ENCODE measurements at places on chromosomes 16 and 17.
A peak's percentile ranks its signal among the peaks of the same experiment; 100 is the strongest.

DNA sequence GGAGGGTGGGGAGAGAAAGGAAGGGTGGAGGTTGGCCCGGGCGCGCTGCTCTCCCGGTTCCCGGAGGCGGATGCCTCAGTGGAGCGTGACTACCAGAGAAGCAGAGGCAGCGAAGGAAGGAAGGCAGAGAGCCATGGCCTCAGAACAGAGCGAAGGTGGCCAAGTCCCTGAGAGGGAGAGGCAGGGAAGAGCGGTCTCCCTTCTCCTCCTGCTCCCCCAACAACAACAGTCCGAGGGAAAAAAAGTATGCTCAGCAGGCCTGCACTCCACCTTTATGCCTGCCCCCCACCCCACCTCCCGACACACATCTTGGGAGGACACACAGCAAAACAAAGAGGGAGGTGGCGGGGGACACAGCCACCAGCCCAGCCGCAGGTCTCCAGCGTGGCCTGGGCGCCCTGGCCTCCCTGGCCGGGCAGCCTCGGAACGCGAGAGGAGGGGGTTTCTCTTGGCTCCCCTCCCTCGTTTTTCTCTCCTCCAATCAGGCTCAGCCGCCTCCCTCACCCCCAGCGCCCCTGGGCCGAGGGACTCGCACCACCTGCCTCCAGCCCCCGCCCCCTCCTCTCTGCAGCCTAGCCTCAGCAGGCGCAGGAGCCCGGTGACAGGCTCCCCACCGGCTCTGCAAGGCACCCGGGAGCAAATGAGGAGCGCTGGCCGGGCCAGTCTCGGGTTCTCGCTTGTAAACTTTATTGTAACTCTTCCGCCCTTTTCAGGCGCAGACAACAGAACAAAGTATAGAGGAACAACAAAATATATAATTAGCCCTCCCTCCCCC, 1.1 kb upstream of the HOXB7 start:
- peak; percentile 97 for DNase-seq

GRCh38 chr16:9060225-9060624, 31.2 kb upstream of the HAPSTR1 start:
- DNase-seq, result no peak

DNA sequence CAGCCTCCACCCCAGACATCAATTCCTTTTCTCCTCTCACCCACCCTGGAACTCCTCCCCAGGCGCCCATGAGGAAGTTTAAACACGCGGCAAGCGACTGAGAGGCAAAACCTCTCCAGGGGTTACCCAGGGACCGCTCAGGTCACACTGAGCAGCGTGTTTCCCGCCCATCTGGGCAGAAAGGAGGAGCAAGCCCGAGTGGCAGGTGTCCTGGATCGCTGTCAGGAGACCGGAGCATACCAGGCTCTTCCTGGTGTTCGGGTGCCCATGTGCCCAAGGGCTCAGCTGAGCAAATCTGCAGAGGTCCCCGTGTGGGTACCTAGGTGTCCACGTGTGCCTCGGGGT, 491 bp downstream of the SLC25A19 start:
- DNase-seq, result peak; percentile 75

DNA sequence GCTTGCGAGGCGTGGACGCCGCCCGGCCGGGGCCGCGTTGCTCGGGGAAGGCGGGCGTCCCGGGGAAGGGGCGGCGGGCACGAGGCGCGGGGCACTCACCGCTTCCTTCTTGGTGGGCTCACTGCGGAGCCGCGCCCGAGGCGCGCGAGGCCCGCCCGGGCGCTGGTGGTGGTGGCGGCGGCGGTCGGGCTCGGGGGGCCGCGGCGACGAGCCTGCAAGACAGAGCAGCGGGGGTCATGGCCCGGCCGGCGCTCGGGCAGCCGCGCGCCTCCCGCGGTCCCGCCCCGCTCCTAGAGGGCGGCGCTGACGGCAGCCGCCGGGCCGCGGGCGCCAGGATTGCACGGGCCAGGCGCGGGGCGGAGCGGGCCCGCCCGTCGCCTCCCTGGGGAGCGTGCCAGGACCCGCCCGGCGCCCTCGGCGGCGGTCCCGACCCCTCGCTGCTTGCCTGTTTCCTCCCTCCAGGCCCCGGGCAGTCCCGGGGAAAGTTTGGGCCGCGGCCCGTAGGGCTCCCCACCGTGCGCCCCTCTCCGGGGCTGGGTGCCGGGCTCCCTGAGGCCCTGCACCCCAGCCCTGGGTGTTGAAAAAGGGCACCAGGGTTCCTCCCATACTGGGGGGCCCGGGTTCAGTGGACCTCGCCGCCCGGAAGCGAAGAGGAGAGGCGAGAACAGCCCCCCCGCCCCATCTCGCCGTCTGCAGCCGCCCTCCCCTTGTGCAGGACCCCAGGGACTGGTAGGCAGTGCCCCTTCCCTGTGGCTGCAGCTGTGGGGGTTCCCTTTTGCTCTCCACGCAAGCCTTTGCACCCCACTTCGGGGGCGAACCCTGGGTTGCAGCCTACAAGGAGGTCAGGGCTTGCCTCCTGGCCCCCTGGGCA, at the start of gene C16orf74:
Gene C16orf74, minus strand, starts transcription at position 270 of the 871 bp plus-strand sequence. CDS start 15,879 bp downstream, outside the sequence.
- peak; percentile 38 for DNase-seq

DNA sequence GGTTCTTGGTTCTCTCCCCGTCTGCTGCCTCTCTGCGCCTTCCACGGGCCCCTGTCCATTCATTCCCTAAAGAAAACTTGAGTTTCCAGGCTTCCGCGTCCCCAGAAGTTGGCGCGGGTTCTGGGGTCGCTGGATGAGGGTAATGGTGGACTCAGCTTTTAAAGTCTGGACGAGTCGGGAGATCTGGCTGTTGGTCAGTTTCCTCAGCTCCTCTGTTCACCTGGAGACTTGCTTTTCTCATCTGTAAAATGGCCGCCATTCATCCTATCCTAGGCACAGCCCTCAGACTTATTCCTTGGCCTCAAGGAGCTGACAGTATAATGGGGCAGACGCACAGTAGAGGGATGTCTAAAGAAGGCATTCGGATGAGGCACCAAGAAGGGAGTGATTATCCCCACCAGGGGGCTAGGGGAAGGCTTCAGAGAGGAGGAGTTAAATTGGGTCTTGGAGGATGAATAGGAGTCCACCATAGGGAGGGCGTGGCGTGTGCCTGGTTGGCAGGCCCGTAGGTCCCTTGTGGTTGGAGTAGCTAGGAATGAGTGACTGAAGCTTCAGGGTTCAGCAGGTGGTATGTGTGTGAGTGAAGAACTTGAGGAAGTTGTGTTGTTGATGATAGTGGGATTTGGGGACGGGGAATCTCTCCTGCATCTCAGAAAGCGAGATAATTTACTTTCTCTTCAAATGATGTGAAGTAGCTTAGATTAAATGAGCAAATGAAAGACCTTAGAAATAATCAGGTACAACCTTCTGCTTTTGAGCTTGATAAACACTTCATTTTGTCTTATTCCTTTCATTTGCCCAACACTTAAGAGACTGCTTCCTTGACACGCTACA, 652 bp downstream of the VPS35L start:
- peak; percentile 19 for DNase-seq

GRCh38 chr17:61799812-61800484, 63.4 kb downstream of the BRIP1 start:
- no peak for DNase-seq

DNA sequence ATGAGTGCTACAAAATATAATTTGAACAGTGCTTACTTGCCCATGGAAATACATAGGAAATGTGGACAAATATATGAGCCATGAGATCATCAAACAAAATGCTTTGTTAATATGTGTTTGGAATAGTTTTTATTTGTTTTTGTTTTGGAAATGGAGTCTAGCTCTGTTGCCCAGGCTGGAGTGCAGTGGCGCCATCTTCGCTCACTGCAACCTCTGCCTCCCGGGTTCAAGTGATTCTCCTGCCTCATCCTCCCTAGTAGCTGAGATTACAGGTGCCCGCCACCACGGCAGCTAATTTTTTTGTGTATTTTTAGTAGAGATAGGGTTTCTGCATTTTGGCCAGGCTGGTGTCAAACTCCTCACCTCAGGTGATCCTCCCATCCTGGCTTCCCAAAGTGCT, 2.8 kb downstream of the CNEP1R1 start:
- no peak for DNase-seq

DNA sequence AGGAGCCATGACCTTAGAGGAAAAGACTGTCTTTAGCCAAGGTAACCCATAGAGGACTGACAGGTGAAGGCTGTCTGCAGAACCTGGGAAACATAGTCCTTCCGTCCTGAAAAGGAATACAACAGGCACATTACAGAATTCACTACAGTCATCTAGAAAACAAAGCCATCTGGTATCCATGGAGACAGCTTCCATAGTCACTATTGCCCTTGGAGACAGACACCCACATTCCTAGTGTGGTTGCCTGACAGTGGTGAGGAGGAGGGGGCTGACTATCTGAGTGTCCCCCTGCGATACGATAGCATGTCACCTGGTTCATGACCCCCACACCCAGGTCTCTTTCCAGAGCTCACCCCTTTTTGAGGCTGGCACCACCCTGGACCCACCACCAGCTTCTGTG, 254.7 kb downstream of the CDH13 start:
- DNase-seq, result no peak

DNA sequence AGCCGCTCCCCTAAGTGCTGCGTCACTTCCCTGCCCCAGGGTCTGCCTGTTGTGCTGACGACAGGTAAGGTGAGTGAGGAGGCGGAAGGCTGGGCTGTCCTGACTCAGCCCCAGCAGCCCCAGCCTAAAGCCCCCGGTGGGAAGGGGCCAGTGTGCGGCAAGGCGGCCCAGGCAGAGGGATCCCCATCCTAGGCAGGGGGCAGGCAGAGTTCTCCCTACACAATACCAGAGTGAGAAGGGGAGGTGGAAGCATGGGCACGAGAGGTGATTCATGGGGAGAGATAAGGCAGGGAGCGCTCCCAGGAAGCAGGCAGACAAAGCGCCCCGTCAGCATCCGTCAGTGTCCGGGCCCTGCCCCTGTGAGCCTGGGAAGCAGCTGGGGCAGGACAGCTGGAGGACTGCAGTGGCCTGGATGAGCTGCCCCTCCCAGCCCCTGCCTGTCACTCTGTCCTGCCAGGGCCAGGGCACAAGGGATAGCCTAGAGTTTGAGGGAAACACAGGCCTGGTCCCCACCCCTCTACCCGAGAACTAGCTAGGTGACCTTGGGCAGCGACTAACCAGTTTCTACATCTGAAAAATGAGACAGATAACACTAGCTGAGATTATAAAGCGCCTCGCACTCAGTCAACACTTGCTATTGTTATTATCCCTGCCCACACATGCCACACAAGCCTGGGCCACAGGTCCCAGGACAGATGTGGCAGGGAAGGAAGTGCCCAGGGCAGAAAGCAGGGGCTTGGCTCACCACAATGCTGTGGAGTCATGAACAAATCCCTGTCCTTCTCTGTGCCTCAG, 3.8 kb downstream of the FAM83G start:
- DNase-seq, result no peak

DNA sequence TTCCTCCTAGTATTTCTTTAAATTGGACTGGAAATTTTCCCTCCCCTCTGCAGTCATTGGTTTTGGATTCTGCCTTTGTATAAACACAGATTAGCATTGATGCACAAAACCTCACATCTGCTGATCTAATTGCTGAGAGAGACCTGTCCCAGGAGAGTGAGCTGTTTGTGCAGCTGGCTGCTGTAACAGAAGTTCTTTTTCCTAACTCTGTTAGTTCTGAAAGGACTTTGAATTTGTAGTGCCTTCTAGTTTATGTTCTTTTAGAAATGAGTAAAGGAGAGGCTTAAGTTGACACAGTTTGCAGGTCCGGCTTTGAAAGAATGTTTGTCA, 45.2 kb upstream of the KPNB1 start:
- peak; percentile 53 for DNase-seq

DNA sequence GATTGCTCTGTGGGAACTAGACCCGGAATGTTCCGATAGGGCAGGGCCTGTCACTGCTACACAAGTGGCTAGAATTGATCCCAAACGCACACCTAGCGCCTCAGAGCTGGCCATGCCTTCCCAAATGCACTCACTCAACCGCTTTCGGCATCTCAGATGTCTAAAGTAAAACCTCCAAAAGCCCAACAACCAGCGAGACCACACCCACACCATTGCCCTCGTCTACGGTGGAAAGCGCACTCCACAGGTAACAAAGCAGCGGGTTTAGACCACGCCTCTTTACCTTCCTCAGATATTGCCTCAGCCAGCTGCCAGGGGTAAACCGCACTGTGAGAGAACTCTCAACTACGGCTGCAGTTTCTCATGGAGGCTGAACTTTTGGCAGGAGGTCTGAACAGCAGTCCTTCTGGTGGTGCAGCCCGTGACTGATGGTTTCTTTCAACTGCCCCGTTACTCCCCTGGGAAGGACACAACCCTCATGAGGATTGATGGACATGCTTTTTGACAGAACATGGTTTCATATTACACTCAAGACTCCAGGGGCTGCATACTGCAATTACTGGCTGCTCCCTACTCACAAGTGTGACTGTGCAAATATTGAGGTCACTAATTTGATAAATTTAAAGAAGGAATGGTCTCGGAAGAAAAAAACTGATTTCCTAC, 34.5 kb downstream of the USP7 start:
- peak; percentile 76 for DNase-seq

DNA sequence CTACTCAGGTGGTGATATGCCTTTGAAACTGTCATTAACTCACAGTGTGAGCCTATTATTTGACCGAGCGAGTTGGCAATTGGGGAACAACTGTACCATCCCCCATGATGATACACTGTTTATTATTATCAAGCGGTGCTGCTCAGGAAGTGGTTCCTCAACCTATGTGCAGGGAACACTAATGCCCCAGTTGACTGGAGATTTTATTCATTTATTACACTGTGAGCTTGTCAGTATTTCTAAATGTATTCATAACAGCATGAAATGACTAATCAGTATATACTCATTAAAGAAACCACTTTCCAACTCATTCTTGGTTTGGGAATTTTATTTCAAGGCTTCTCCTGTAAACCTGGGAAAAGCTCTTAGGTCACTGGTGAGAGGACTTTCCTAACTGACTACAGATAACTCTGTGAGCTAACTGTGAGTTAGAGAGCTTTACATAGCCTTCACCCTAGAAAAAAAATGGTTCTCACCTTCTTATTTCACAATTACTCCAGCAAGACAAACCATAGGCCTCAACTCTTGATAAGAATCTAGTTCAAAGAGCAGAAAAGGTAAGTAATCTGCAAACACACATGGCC, 42.4 kb downstream of the NXPH3 start:
- DNase-seq, result no peak

GRCh38 chr17:20235747-20236146, 226.6 kb downstream of the SPECC1 start:
- DNase-seq, result no peak

- DNase-seq, result no peak
Measured at GRCh38 chr17:67619555-67619954, 98.2 kb upstream of the NOL11 start.

GRCh38 chr17:6592173-6592572, 35.8 kb upstream of the PITPNM3 start:
- no peak for DNase-seq

GRCh38 chr16:31202414-31203375, at the start of gene PYCARD:
PYCARD (minus strand) TSS chr16:31202760; CDS start chr16:31202690, 70 bp downstream.
- no peak for DNase-seq

- DNase-seq, result peak; percentile 97
Measured at GRCh38 chr16:2459647-2460390, at the start of gene TEDC2. TEDC2 (plus strand) TSS chr16:2460109; CDS start chr16:2460145, 36 bp downstream.

DNA sequence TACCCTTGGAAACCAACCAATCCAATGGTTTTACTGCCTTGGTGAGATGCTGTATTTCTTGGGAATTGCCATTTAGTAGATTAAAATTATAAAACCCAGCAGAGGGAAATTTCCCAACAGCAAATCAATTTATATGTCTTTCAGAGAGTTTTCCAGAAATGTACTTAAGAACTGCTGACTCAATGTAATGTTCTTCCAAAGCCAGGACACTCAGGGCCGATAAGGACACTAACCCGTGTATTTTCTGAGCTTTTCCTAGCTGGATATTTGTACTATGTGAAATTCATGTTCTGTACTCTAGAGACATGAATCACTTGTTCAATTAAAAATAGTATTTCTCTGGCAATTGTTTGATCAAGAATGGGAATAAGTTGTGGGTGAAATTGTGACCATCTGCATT, 121.4 kb downstream of the KCNJ2 start:
- DNase-seq, result no peak

- no peak for DNase-seq
Measured at GRCh38 chr16:83231729-83232128, 576.0 kb upstream of the HSBP1 start.

Data from NCI-H345 (cell line).